PC-9 (cell line): ENCODE measurements at places on chromosomes 2 and 18. TPM values are rescaled to one million over a fixed set of nuclear protein-coding genes. Genes with fewer than 3 reads are reported as not detected.

Gene CPLX4
- total RNA-seq: not detected in 2 replicates

Gene DSEL
- 2.1 and 2.5 TPM in 2 replicates for total RNA-seq

Gene RRM2
- 90.4 and 105 TPM in 2 replicates for total RNA-seq

Gene RAX
- not detected in 2 replicates for total RNA-seq

Gene XIRP2
- not detected in 2 replicates for total RNA-seq

Gene CNGA3
- total RNA-seq: not detected in 2 replicates

Gene UGT1A9
- total RNA-seq: not detected in 2 replicates

Gene WNT6
- total RNA-seq: 0.33 and 0.45 TPM in 2 replicates
